Stimulated activated CD4-positive, alpha-beta T cell treated with anti-CD3 and anti-CD28 coated beads, Interleukin-1b, Interleukin-23, amount 100 ng/mL, for 1 hour (primary cell): ENCODE measurements at places on chromosomes 2 and 18.

DNA sequence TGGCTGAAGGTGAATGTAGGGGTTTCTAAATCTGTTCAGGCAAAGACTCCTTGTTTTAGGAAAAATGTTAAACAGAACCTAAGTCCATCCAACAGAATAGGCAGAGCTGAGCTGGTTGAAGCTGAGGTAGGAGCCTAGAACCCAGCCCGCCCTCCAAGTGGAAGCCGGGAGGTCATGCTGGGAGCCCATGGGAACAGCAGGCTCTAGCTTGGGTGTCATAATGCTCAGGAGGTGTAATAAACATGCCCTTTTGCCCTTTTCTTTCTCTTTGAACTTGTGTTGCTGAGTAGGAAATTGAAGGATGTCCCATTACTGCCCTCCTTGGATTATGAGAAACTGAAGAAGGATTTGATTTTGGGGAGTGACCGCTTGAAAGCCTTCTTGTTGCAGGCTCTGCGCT lies 60.3 kb downstream of the ARMC9 start:
- no peak for DNase-seq

- DNase-seq, result no peak
Measured at GRCh38 chr2:217897816-217898806, 104.7 kb downstream of the TNS1 start.

DNA sequence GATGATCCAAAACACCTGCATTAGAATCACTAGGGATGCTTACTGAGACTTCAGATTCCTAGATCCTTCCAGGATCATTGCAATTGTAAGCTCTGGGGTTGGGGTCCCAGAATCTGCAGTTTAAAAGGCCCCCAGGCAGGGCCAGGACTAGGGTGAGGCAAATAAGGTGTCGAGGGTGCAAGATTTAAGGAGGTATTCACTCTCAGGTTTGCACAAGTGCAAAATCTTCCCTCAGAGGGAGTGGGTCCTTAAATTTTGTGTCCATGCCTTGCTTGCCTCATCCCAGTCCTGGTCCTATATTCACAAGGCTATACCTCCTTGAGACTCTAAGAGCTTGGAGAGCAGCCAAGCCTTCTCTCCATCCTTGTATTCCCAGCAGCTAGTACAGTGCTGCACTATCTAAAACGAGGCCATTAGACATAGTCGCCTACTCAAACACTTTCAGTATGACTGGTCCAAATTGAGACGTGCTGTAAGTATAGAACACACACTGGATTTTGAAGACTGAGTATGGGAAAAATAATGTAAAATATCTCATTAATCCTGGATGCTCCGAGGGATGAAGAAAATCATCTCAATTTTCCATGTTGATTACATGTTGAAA lies 31.6 kb upstream of the MREG start:
- DNase-seq, result no peak

DNA sequence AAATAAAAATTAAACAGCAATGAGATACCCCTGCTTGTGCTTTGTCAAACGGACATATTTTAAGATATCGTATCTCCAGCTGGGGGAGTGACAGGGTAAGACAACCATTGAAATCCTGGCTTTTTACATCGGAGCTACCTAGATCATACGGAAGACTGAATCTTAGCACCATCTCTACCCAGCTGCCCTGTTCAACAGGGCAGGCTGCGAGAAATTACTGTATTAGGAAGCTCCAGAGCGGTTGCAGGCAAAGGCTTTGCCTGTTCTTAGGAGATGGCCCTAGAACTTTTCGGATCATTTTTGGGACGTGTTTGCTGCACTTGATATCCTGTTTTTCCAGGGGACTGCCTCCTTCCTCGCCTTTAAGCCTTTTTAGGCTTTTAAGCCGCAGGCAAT lies 2.0 kb upstream of the PRKCE start:
- DNase-seq, result no peak

- no peak for DNase-seq
Measured at GRCh38 chr2:198314559-198315153, 510.3 kb downstream of the PLCL1 start.

DNA sequence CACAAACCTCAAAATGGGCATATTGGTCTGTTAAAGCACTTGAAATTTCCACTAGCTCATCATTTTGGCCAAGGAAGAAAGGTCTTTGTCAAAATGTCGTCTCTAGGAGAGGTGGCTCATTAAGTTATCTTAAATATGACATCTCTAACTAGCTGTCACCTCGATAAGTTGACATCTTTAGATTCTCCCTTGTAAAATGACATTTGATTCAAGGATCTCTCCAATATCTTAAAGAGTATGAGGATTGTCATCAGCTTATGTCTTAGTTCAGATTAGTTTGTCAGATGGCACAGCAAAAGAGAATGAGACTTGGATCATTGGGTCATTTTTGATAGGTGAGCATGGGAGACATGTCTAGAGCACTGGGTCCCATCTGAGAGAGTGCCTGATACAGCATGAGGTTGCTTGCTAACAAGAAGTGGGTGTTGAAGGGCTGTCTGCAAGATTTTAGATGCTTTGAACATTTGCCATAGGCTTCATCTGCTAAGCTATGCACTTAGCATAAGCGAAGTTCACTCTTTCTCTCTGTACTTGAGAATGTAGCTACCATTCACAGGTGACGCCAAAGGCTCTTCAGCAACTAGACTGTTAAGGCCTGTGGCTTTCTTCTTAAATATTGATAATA lies 12.9 kb downstream of the PTPRM start:
- no peak for DNase-seq

GRCh38 chr2:171895786-171896185 lies 1.7 kb upstream of the SLC25A12 start:
- no peak for DNase-seq

DNA sequence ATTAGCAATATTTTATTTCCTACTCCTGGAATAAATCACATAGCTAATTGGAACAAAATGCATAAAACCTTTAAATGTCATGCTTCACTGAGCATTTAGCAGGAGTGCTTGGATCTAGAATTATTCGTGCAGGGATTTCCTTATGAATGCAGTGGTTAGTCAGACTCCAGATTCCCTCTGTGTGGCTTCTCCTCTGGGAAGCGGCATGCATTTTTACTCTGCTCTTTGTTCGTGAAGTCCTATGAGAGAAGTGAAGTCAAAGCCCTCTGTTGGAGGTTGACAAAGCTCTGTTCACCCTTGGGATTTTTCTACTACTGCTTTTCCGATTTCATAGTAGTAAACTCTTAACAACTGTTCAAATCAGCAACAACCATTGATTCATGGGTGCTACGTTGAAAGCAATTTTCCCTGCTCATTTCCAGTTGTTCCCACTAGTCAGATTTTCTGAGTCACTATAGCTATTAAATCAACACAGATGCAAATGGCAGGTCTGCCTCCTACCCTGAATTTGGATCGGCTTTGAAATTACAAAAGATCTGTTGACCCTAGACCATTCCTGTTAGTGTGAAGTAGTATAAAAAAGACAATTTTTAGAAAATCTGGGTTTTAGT lies 461.7 kb downstream of the STK39 start:
- DNase-seq, result no peak

GRCh38 chr2:71347517-71347916 lies 15.9 kb downstream of the ZNF638 start:
- DNase-seq, result no peak

- no peak for DNase-seq
Measured at GRCh38 chr2:233714121-233714520, 1.4 kb downstream of the UGT1A5 start.

DNA sequence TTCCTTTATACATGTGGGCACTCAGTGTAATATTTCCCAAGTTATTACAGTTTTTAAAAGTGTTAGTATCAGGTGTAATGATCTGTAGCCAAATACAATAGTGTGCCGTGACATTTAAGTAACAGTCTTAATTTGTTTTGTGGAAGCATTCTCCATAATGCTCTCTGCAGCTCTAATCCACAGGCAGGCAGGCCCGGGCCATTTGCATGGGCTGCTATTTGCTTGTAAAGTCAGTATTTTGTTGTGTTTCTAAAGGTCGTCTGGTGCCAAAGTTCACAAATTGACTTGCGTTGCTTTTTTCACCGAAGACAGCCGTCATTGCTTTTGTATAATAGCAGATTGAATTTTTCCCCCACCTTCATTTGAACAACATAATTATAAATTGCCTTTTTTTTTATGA lies 153.0 kb downstream of the GBX2 start:
- DNase-seq, result no peak

GRCh38 chr2:96801786-96802595 lies 14.1 kb upstream of the CNNM3 start:
- no peak for DNase-seq

- no peak for DNase-seq
Measured at GRCh38 chr2:101116841-101117552, 34.2 kb downstream of the TBC1D8 start.

DNA sequence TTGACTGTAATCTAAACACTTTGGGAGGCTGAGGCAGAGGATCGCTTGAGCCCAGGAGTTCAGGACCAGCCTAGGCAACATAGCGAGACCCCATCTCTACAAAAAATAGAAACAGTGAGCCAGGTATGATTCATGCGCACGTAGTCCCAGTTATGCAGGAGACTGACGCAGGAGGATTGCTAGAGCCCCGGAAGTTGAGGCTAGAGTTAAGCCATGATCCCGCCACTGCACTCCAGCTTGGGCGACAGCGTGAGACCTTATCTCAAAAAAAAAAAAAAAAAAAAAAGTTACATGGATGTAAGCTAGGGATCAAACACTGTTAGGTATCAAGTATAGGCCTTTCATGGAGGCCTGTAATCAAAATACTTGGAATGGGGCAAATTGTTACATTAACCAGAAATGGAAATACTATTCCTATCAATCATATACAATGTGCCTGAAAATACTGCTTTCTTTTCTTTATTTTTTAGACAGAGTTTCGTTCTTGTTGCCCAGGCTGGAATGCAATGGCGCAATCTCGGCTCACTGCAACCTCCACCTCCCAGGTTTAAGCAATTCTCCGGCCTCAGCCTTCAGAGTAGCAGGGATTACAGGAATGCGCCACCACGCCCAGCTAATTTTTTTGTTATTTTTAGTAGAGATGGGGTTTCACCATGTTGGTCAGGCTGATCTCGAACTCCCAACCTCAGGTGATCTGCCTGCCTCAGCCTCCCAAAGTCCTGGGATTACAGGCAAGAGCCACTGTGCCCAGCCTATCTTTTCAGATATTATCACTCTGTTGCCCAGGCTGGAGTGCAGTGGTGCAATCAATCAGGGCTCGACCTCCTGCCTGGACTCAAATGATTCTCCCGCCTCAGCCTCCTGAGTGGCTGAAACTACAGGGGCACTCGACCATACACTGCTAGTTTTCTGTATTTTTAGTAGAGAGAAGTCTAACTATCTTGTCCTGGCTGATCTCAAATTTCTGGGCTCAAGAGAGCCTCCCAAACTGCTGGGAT lies 27.2 kb downstream of the XPO1 start:
- DNase-seq, result no peak

DNA sequence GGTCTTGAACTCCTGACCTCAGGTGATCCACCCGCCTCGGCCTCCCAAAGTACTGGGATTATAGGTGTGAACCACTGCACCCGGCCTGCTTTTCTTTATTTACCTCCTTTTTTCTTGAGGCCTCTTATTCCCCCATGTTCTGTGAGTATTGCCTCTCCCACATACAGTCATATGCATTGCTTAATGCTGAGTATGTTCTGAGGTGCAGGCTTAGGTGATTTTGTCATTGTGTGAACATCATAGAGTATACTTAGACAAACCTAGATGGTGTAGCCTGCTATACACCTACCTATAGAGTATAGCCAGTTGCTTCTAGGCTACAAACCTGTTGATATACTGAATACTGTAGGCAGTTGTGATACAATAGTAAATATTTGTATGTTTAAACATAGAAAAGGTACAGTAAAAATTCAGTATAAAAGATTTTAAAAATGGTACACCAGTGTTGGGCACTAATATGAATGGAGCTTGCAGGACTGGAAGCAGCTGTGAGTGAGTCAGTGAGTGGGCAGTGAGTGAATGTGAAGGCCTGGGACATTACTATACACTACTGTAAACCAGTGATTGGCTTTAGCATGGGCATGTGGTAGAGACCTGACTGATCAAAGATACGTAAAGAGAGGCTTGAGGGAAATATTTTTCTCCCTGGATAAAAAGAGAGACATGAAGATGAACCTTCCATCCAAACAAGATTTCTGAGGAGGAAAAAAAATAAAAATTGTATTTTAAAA lies 17.6 kb downstream of the SLC39A10 start:
- no peak for DNase-seq
